ENCODE measurements at places on chromosomes 7 and 10.
A peak's percentile ranks its signal among the peaks of the same experiment; 100 is the strongest.

GRCh38 chr7:55563596-55564325 is 8.5 kb downstream of the VOPP1 start:
- DNase-seq, result no peak

- DNase-seq, result no peak
Measured at GRCh38 chr10:5616046-5616445, 50.3 kb downstream of the ASB13 start.

DNA sequence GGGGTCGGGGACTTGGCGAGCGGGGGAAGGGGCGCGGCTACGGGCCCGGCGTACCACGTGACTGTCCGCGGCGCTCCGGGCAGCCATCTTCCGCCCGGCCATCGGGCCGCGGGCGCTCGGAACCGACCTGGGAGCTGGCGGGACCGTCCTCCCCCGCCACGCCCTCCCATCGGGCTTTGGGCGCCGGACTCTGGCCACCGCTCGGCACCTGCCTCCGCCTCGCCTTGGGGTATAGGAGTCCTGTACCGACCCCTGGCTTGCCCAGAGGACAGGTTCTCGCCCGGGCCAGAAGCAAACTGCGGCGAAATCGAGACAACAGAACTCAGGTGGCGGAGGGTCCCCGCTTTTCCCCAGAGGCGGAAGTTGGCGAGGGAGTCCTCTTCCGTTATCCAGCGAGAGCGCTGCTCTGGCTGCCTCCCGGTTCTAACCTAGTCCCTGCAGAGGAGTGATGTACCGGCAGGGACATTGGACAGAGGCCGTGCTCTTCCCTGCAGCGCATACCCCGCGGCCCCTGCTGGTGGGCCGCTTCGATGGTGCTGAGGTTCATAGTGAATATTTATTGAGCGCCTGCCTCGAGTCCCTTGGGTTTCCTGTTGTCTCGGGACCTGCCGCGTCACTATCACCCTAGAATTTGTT is 1.2 kb upstream of the SGMS1 start:
- DNase-seq, result peak; percentile 73

DNA sequence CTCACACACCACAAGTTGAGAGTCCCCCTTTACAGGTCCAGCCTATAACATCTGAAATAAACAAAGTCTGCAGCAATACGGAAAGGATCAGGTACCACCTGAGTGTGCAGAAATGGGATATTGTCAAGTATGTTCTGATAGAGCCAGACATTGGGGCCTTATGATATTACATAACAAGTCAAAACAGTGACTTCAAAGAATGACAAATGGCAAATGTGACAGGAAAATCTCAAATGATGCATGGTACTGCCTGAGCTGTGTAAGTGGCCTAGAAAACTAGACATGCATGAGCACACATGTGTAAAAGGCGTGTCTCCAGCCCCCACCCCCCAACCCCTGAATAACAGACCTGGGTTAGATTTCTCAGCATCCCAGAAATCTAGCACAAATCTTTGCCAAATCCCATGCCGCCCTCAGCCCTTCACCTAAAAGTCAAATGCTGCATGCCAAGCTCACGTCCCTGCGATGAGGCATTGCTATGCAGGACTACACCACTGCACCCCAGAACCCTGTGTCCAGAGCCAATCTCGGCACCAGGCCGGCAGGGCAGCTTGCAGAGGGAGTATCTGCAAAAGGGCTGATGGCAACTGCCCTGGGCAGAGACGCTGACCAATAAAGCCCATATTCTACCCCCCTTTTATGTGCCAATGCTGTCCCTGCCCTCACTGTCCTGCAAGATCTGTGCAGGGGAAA is 58.8 kb downstream of the PRKAG2 start:
- no peak for DNase-seq

GRCh38 chr10:15237351-15237750 is 68.9 kb upstream of the NMT2 start:
- no peak for DNase-seq

All from CD4-positive, alpha-beta T cell treated with Interleukin-10 for 1 hour (primary cell).